ENCODE measurements at places on chromosomes 2 and 18. TPM values are rescaled to one million over a fixed set of nuclear protein-coding genes. Genes with fewer than 3 reads are reported as not detected.

Gene ZNF24
- total RNA-seq: 65.9 TPM

- no peaks in the 10 kb centered on the region for H3K36me3 ChIP-seq
- no peak for DNase-seq
- H3K27me3 ChIP-seq: no peaks in the 10 kb centered on the region
- no peak overlapping the region for H3K27ac ChIP-seq
Measured at GRCh38 chr2:23918837-23919489, 8.0 kb downstream of the ATAD2B start.

DNA sequence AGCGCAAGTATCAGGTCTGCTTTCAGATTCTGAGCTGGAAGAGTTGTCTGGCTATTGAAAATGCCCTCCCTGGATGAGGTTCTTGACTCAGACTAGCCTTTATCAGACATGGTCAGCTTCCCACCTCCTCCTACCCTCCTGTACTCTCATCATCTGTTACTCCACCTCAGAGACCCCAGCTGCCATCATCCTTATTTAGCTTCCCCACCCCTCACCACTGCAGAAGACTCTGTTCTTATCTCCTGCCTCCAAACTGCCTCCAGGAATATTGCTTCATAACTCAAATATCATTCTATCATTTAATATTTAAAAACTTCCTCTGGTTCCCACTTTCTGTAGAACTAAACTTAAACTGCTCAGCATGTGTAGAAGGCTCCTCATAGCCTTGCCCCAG lies 31.1 kb upstream of the PPP3R1 start:
- no peak for DNase-seq
- no peaks in the 10 kb centered on the region for H3K4me1 ChIP-seq
- peaks cover 4% of the 10 kb centered on the region for H3K27me3 ChIP-seq
- no peaks in the 10 kb centered on the region for H3K36me3 ChIP-seq
- no peak overlapping the region for H3K4me3 ChIP-seq
- H3K27ac ChIP-seq: no peak overlapping the region

DNA sequence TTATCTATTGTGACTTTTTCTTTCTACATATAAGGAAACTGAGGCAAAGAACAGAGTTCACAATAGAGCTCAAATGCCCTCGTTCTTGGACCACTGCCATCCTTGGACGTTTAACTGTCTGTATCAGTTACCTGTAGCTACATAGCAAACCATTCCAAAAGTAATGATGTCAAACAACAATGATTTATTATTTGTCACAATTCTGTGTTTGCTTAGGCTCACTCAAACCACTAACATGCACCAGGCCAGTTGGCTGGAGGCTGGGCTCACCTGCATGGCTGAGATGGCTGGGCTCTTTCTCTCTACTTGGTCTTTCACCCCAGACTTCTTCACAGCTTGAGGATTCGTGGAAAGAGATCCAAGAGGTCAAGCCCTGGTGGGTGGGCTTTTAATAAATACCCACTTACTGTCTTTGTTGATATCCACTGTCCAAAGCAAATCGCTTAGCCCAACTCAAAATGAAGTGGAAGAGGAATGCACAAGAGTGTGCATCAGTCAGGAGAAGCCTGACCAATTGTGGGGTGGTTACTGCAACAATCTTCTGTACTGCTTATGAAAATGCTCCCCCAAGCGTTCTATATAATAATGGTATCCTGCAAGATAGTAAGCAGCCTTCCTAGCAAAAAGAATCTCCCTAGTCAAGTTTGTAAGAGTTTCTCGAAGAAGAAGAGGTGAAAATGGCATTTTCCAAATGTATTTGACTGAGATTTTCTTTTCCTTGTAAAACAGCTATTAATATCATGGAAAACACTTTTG lies 163.5 kb upstream of the NT5C1B start:
- no peak for DNase-seq
- H3K27me3 ChIP-seq: no peaks in the 10 kb centered on the region
- no peak overlapping the region for H3K4me3 ChIP-seq
- H3K36me3 ChIP-seq: no peaks in the 10 kb centered on the region

- H3K4me1 ChIP-seq: no peaks in the 10 kb centered on the region
- H3K4me3 ChIP-seq: no peak overlapping the region
- H3K27ac ChIP-seq: no peak overlapping the region
- peaks cover 12% of the 10 kb centered on the region for H3K27me3 ChIP-seq
Measured at GRCh38 chr2:20231598-20232026, 6.7 kb upstream of the SDC1 start.
